Vagina (tissue), 2 donors: ENCODE measurements at places on chromosomes 13 and 19.
A peak's percentile ranks its signal among the peaks of the same experiment; 100 is the strongest.

DNA sequence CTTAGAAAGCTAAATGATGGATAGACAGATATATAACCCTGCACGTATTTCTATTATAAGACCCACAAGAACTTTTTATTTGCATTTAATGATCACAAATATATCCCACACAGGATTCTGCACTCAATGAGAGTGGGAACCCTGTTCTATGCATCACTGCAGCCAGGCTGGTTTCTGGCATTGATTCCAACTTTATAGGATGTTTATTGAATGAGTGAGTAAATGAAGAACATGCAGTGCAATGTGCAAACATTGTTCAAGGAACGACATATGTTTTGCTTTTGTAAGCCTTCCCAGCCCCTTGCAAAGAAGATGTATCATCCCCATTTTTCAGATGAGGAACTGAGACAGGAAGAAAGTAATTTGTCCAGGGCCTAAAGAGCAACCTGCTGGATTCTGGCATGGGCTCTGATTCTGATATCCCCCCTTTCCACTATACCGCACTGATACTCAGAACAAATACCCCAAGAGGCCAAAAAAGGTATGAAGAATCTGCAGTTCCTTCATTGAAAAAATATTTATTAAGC, 246.3 kb downstream of the LACC1 start:
- no peaks in the 10 kb centered on the region for H3K4me1 ChIP-seq
- H3K36me3 ChIP-seq = no peaks in the 10 kb centered on the region
- H3K27ac ChIP-seq = no peak overlapping the region
- no peaks in the 10 kb centered on the region for H3K27me3 ChIP-seq
- no peak for DNase-seq

DNA sequence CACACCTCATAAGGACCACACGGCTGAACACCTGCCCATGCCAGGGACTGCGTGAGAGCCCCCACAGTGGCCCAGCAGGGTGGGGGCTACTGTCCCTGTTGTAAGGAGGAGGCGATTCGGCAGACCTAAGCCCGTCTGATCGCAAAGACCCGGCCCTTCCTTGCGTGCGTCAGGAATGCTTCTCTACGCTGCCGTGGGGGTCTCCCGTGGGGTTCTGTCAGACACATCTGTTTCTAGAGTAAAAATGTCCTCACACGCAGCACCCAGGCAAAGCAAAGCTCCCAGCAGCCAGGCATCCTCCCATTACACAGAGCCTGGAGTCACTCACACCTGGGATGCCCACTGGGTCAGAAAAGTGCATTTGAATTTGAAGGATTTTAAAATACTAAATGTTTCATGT, 147.7 kb upstream of the SOX1 start:
- H3K4me1 ChIP-seq = no peaks in the 10 kb centered on the region
- H3K36me3 ChIP-seq = no peaks in the 10 kb centered on the region
- DNase-seq = no peak
- no peak overlapping the region for H3K27ac ChIP-seq
- H3K27me3 ChIP-seq = no peaks in the 10 kb centered on the region

GRCh38 chr13:20519875-20520274, 5.8 kb downstream of the CRYL1 start:
- no peak for DNase-seq
- no peak overlapping the region for H3K4me3 ChIP-seq
- no peak overlapping the region for H3K27ac ChIP-seq
- H3K36me3 ChIP-seq = no peaks in the 10 kb centered on the region

- H3K4me1 ChIP-seq = peaks cover 8% of the 10 kb centered on the region
- H3K4me3 ChIP-seq = no peak overlapping the region
- no peak overlapping the region for H3K27ac ChIP-seq
- H3K27me3 ChIP-seq = no peaks in the 10 kb centered on the region
- no peak for DNase-seq
- no peaks in the 10 kb centered on the region for H3K36me3 ChIP-seq
Measured at GRCh38 chr19:374183-374885, 29.7 kb upstream of the MIER2 start.

DNA sequence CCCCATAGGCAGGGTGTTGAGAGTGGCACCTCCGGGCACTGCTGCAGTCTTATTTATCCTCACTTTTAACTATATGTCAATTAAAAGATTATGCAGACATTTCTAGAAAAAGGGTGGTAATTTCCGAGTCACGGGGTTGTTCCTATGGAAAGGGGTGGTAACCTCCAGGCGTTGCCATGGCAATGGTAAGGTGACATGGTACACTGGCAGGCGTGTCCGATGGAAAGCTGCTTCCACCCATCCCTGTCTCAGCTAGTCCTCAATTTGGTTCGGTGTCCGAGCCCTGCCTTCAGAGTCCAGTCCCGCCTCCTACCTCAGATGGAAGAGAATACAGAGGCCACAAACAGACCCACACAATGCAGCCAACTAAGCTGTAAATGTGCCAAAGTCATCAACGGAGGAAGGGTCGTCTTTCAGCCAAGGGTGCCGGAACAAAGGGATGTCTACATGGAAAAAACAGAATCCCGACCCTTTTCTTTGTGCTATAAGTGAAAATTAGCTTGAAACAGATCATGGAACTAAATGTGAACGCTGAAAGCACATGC, 72.6 kb upstream of the C13orf46 start:
- H3K4me3 ChIP-seq = no peak overlapping the region
- H3K4me1 ChIP-seq = peaks cover 24% of the 10 kb centered on the region
- DNase-seq = no peak
- H3K27ac ChIP-seq = peak overlapping the region; percentile 72
- H3K36me3 ChIP-seq = no peaks in the 10 kb centered on the region
- H3K27me3 ChIP-seq = no peaks in the 10 kb centered on the region

GRCh38 chr13:67117010-67117550, 113.1 kb downstream of the PCDH9 start:
- no peaks in the 10 kb centered on the region for H3K27me3 ChIP-seq
- H3K4me3 ChIP-seq = no peak overlapping the region

- no peaks in the 10 kb centered on the region for H3K36me3 ChIP-seq
- no peaks in the 10 kb centered on the region for H3K27me3 ChIP-seq
- no peak overlapping the region for H3K4me3 ChIP-seq
- no peak overlapping the region for H3K27ac ChIP-seq
- DNase-seq = no peak
Measured at GRCh38 chr13:95914991-95915501, 138.2 kb downstream of the UGGT2 start.

DNA sequence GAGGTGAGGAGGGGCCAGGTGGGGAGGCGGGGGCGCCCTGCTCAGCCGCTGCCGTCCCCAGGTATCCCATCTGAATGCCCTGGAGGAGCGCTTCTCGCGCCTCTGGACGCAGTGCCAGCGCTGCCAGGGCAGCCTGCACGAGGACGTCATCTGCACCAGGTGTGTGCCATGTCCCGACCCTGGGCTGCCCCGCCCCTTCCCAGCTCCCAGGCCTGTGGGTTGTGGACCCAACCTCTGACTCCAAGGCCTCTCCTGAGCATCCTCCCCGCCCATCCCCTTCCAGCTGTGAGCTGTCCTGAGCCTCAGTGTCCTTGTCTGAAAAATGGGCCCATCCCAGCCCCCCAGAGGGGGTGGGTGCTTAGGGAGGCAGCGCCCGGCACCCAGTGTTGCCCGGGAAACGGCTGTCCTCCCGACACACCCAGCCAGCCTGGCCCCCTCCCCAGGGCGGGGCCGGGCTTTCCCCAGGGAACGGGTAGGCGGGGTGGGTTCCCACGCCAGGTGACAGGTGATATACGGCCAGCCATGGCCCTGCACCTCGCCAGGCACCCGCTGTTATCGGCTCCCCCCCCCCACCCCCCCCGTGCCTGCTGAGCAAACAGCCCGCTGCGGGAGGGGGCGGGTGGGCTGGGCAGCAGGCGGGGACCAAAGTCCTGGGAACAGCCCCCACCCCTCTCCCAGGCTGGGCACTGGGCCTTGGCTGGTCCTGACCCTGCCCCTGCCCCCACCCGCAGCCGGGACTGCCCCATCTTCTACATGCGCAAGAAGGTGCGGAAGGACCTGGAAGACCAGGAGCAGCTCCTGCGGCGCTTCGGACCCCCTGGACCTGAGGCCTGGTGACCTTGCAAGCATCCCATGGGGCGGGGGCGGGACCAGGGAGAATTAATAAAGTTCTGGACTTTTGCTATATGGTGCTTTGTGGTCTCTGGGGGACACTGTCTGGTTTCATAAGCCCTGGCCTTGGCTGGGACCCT, 1.3 kb upstream of the SPIB start:
- no peaks in the 10 kb centered on the region for H3K27me3 ChIP-seq
- H3K27ac ChIP-seq = no peak overlapping the region
- no peak overlapping the region for H3K4me3 ChIP-seq
- peaks cover 6% of the 10 kb centered on the region for H3K4me1 ChIP-seq
- DNase-seq = no peak
- no peaks in the 10 kb centered on the region for H3K36me3 ChIP-seq

DNA sequence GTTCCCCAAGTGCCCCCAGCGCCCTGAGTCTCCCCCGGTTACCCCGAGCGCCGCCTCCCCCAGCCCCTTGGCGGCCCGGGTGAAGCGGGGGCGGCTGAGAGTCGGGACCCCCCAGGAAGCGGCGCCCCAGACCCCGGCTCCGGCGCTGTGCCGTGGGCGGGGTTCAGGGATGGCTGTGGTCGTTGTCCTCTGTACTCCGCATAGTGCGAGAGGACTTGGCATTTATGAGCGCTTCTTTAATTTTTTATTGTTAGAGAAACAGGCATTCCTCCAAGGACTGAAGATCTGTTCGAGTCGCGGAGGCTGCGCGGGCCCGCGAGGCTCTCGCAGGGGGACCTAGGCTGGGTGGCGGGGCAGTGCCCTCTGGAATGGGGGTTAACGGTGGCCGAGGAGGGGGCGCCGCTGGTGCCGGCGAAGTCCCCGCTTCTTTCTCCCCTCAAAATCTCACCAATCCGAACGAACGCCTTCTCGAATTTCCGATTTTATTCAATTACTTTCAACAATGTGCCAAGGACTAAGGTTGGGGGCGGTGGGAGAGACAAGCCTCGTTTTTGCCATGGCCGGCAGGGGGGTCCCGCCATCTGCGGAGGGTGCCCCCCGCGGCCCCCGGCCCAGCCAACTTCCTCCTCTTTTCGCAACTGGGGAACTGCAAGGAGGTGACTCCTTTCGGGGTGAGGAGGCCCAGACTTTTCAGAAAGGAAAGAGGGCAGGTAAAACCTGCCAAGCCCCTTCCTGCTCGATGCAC, 596 bp upstream of the GJB2 start:
- H3K4me1 ChIP-seq = peaks cover 39% of the 10 kb centered on the region
- peak overlapping the region; percentile 59 for H3K4me3 ChIP-seq
- peak overlapping the region; percentile 65 for H3K27ac ChIP-seq
- H3K27me3 ChIP-seq = peaks cover 16% of the 10 kb centered on the region
- DNase-seq = peak; percentile 80

DNA sequence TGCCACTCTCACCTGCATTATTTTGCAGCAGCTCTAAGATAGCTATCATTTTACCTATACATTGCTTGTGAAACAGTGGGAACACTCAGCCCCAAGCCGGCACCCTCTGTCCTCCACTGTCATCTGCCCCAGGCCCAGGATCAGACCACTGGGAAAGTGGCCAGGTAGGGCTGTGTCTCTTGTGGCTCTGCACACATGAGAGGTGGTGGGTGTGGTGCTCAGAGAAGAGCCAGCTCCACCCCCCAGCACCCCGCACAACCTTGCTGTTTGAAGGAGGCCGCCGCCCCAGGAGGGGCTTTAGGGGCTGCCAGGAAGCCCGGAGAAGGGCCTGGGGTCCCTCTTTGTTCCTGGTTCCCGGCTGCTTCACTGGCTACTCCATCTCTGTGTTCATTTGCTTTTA, 26.6 kb downstream of the PPP1R37 start:
- H3K36me3 ChIP-seq = no peaks in the 10 kb centered on the region
- DNase-seq = no peak
- H3K27ac ChIP-seq = no peak overlapping the region
- H3K4me1 ChIP-seq = peaks cover 59% of the 10 kb centered on the region
- no peak overlapping the region for H3K4me3 ChIP-seq
- H3K27me3 ChIP-seq = no peaks in the 10 kb centered on the region

GRCh38 chr19:18179957-18180356, 6.3 kb downstream of the IFI30 start:
- DNase-seq = no peak
- peaks cover under 1% of the 10 kb centered on the region for H3K4me1 ChIP-seq
- H3K4me3 ChIP-seq = no peak overlapping the region
- no peak overlapping the region for H3K27ac ChIP-seq
- H3K36me3 ChIP-seq = no peaks in the 10 kb centered on the region
- no peaks in the 10 kb centered on the region for H3K27me3 ChIP-seq

DNA sequence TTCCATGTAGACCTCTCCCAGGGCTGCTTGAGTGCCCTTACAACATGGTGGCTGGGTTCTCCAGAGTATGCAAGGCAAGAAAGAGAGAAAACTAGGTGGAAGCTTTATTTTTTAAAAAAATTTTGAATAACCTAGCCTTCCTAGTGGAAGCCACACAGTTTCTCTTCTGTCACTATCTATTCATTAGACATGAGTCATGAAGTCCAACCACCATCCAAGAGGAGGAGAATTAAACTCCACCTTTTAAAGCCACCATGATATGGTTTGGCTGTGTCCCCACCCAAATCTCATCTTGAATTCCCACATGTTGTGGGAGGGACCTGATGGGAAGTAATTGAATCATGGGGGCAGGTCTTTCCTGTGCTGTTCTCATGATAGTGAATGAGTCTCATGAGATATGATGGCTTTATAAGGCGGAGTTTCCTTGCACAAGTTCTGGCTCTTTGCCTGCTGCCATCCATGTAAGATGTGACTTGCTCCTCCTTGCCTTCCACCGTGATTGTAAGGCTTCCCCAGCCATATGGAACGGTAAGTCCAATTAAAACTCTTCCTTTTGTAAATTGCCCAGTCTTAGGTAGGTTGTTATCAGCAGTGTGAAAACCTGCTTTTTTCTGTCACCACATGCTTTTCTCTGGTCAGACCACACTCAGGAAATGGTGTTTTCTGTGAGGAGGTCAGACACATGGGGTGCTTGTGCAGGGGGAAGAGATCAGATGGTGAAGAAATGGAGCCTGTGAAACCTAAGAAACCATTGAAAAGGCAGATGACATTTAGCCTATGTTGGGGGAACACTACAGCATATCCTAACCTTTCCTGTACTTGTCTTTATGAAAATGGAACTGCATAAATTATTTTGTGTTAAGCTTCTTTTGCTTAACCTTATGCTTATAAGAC, 57.7 kb downstream of the ANKRD10 start:
- H3K27me3 ChIP-seq = no peaks in the 10 kb centered on the region
- DNase-seq = no peak
- H3K36me3 ChIP-seq = no peaks in the 10 kb centered on the region
- H3K4me3 ChIP-seq = no peak overlapping the region
- H3K4me1 ChIP-seq = no peaks in the 10 kb centered on the region
- H3K27ac ChIP-seq = no peak overlapping the region

- no peaks in the 10 kb centered on the region for H3K4me1 ChIP-seq
- H3K27me3 ChIP-seq = no peaks in the 10 kb centered on the region
- H3K4me3 ChIP-seq = no peak overlapping the region
Measured at GRCh38 chr13:110539894-110540293, 21.6 kb downstream of the RAB20 start.

- DNase-seq = no peak
- H3K27me3 ChIP-seq = no peaks in the 10 kb centered on the region
- H3K4me1 ChIP-seq = peaks cover 54% of the 10 kb centered on the region
- H3K4me3 ChIP-seq = no peak overlapping the region
Measured at GRCh38 chr19:29967623-29968022, 25.6 kb downstream of the URI1 start.
